ENCODE measurements at places on chromosomes 1 and 21. TPM values are rescaled to one million over a fixed set of nuclear protein-coding genes. Genes with fewer than 3 reads are reported as not detected.

PIGV gene
- 11.7 TPM for total RNA-seq

ICOSLG gene
- total RNA-seq = 2.0 TPM

KCNE1 gene
- total RNA-seq = 0.11 TPM

AGBL4 gene
- not detected for total RNA-seq

ALPL gene
- not detected for total RNA-seq

TNFRSF1B gene
- total RNA-seq = 0.07 TPM

GFI1 gene
- 0.10 TPM for total RNA-seq

ANKRD34A gene
- total RNA-seq = 1.0 TPM

LCE6A gene
- 0.18 TPM for total RNA-seq

LEFTY1 gene
- total RNA-seq = not detected

MPL gene
- total RNA-seq = not detected

SEMA4A gene
- 9.7 TPM for total RNA-seq

B3GALT2 gene
- total RNA-seq = not detected

MAP1LC3C gene
- total RNA-seq = not detected

GBP5 gene
- total RNA-seq = not detected

LIN28A gene
- not detected for total RNA-seq

NTRK1 gene
- total RNA-seq = not detected

MARK1 gene
- 16.2 TPM for total RNA-seq

CD1D gene
- 3.9 TPM for total RNA-seq

KRTAP13-2 gene
- total RNA-seq = not detected

CELA3B gene
- total RNA-seq = not detected

TDRD5 gene
- total RNA-seq = not detected

MANEAL gene
- 0.39 TPM for total RNA-seq

DESI2 gene
- total RNA-seq = 47.8 TPM

DNAJC6 gene
- 5.8 TPM for total RNA-seq

ST6GALNAC5 gene
- total RNA-seq = 24.8 TPM

INSRR gene
- not detected for total RNA-seq

SPATA46 gene
- not detected for total RNA-seq

CATSPERE gene
- total RNA-seq = 0.21 TPM

ILDR2 gene
- total RNA-seq = not detected

SELP gene
- total RNA-seq = not detected

VPS72 gene
- total RNA-seq = 50.4 TPM

REN gene
- total RNA-seq = not detected

PKNOX1 gene
- total RNA-seq = 14.8 TPM

SLC26A9 gene
- not detected for total RNA-seq
